ENCODE measurements at places on chromosomes 5 and 9. TPM values are rescaled to one million over a fixed set of nuclear protein-coding genes. Genes with fewer than 3 reads are reported as not detected.

SDHA gene
- total RNA-seq = 130 TPM

MEF2C gene
- total RNA-seq = 9.9 TPM

PAPPA gene
- 214 TPM for total RNA-seq

ANKRA2 gene
- total RNA-seq = 19.7 TPM

C5orf58 gene
- not detected for total RNA-seq

PTRH1 gene
- total RNA-seq = 10.6 TPM

GRCh38 chr5:137156180-137156579 is 342.9 kb downstream of the SPOCK1 start:
- peaks cover 26% of the 10 kb centered on the region for H3K4me1 ChIP-seq
- no peaks in the 10 kb centered on the region for H3K36me3 ChIP-seq
- no peaks in the 10 kb centered on the region for H3K27me3 ChIP-seq
- no peak overlapping the region for H3K27ac ChIP-seq

- DNase-seq = no peak
- H3K27me3 ChIP-seq = no peaks in the 10 kb centered on the region
- H3K27ac ChIP-seq = no peak overlapping the region
- no peak overlapping the region for H3K4me3 ChIP-seq
- no peaks in the 10 kb centered on the region for H3K4me1 ChIP-seq
Measured at GRCh38 chr9:98391406-98391805, 136.0 kb upstream of the TBC1D2 start.

- peaks cover 2% of the 10 kb centered on the region for H3K36me3 ChIP-seq
- no peak for DNase-seq
- peak overlapping the region; percentile 20 for H3K27ac ChIP-seq
Measured at GRCh38 chr9:129561594-129562281, 59.2 kb downstream of the C9orf50 start.

DNA sequence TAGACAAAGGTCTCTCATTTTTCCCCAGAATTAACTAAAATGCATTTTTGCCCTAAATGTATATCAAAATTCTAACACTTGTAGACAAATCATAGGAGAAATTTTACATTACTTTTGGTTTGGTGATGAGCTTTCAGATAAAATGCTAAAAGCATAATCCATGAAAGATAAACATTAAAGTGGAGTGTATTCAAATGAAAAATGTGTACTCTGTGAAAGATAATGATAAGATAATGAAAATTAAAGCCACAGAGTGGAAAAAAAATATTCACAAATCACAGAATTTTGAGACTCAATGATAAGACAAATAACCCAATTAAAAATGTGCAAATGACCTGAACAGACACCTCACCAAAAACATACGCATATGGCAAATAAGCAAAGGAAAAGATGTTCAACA is 176.9 kb upstream of the ADAMTS16 start:
- no peaks in the 10 kb centered on the region for H3K27me3 ChIP-seq
- no peaks in the 10 kb centered on the region for H3K36me3 ChIP-seq
- no peak overlapping the region for H3K4me3 ChIP-seq
- no peak for DNase-seq

DNA sequence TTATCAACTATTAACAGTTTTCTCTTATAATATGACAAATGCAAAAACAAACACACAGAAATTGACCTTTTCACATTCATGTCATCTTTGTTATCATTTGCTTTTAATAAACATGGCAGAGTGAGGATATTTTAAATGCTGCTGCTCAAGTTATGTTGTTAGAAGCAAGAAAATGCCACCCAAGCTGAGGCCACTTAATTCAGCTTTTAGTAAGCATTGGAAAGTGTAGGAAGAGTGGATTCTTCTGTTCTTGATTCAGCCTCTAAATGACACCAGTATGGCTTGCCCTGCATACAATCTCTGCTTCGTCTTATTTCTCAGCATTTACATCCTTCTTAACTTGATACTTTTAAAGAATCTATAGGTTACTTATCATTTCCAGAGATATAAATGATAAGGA is 420.4 kb upstream of the POU5F2 start:
- H3K36me3 ChIP-seq = peaks cover 2% of the 10 kb centered on the region
- no peak overlapping the region for H3K27ac ChIP-seq
- no peaks in the 10 kb centered on the region for H3K4me1 ChIP-seq
- H3K4me3 ChIP-seq = no peak overlapping the region
- no peak for DNase-seq
- no peaks in the 10 kb centered on the region for H3K27me3 ChIP-seq

DNA sequence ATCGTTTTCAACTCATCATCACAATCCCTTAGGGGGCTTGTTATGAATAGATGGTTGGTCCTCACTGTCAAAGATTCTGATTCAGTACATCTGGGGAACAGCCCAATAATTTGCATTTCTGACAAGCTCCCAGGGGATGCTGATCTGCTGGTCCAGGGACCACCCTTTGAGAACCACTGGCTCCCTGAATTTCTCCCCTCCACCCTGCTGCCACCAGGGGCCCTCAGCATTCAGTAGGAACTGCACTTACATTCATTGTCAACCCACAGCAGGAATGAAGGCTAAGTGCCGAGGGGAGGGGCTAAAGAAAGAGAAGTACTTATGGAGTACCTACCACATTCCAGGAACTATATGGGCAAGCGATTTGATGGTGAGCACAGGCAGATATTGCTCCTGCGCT is 85.9 kb downstream of the BOD1 start:
- H3K4me1 ChIP-seq = peaks cover 9% of the 10 kb centered on the region
- no peaks in the 10 kb centered on the region for H3K27me3 ChIP-seq
- H3K4me3 ChIP-seq = no peak overlapping the region

DNA sequence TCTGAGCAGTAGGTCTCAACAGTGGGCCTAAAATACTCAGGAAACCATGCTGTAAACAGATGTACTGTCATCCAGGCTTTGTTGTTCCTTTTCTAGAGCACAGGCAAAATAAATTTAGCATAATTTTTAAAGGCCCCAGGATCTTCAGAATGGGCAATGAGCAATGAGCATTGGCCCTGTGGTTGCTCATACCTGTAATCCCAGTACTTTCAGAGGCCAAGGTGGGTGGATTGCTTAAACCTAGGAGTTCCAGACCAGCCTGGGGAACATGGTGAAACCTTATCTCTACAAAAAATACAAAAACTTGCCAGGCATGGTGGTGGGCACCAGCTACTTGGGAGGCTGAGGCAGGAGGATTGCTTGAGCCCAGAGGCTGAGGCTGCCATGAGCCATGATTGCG is 13.5 kb upstream of the PCBD2 start:
- no peak for DNase-seq
- no peaks in the 10 kb centered on the region for H3K27me3 ChIP-seq
- H3K36me3 ChIP-seq = peaks cover 33% of the 10 kb centered on the region
- H3K4me3 ChIP-seq = no peak overlapping the region
- H3K4me1 ChIP-seq = no peaks in the 10 kb centered on the region

GRCh38 chr5:101174981-101175380 is 271.9 kb upstream of the ST8SIA4 start:
- H3K4me1 ChIP-seq = no peaks in the 10 kb centered on the region
- no peak overlapping the region for H3K4me3 ChIP-seq
- H3K27me3 ChIP-seq = no peaks in the 10 kb centered on the region
- no peaks in the 10 kb centered on the region for H3K36me3 ChIP-seq

DNA sequence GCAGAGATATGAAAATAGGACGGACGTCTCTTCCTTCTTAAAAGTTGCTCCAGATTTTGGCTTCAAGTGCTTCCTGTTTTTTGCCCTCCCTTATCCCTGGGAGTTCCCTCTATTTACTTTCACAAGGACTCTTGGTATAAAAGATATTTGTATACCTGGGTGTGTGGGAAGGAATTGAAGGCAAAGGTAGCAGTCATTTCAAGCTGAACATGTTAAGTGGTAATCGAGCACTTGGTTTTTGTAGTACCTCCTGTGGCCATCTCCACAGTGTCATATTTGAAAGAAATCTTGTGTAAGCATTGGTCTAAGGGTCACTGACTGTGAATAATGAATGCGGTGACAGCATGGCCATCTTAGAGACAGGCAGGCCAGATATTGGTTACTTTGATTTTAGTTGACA is 593.6 kb downstream of the MTRR start:
- no peak for DNase-seq
- no peaks in the 10 kb centered on the region for H3K27me3 ChIP-seq
- H3K4me3 ChIP-seq = no peak overlapping the region
- no peak overlapping the region for H3K27ac ChIP-seq
- H3K4me1 ChIP-seq = no peaks in the 10 kb centered on the region

GRCh38 chr5:168014433-168015123 is 276.9 kb upstream of the WWC1 start:
- H3K27me3 ChIP-seq = peaks cover 8% of the 10 kb centered on the region
- no peak overlapping the region for H3K4me3 ChIP-seq
- DNase-seq = no peak

DNA sequence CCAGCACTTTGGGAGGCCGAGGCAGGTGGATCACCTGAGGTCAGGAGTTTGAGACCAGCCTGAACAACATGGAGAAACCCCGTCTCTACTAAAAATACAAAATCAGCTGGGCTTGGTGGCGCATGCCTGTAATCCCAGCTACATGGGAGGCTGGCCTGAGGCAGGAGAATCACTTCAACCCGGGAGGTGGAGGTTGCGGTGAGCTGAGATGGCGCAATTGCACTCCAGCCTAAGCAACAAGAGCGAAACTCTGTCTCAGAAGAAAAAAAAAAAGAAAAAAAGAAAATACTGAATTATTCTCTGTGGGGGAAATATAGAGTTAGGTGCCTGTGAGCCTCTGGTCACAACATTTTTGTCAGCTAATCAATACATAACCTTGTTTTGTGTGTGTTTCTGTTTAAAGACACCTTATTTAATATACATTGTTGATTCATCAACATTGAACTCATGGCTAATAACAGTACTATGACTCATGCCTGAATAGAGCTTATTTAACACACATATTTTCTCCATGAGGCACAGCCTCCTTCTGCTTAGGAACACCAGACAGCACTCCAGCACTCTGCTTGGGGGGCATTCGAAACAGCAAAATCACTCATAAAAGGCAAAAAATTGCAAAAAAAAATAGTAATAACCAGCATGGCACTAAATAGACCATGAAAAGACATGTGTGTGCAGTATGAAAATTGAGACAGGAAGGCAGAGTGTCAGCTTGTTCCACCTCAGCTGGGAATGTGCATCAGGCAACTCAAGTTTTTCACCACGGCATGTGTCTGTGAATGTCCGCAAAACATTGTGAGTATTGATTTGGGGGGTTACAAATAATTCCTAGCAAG is at the start of gene IL31RA:
TSS of gene IL31RA (plus strand) at position 519 of the 836 bp plus-strand sequence. CDS start at position 733, 214 bp downstream.
- H3K36me3 ChIP-seq = no peaks in the 10 kb centered on the region
- no peak for DNase-seq
- peak within 1 kb of the TSS; percentile 63 for H3K27ac ChIP-seq
- no peaks in the 10 kb centered on the region for H3K27me3 ChIP-seq
- H3K4me1 ChIP-seq = peaks cover 25% of the 10 kb centered on the region

- H3K36me3 ChIP-seq = peaks cover 5% of the 10 kb centered on the region
- no peaks in the 10 kb centered on the region for H3K27me3 ChIP-seq
- peak overlapping the region; percentile 56 for H3K27ac ChIP-seq
- peaks cover 30% of the 10 kb centered on the region for H3K4me1 ChIP-seq
Measured at GRCh38 chr9:2477755-2478154, 143.8 kb upstream of the VLDLR start.

- DNase-seq = no peak
- H3K27ac ChIP-seq = no peak overlapping the region
- peaks cover 5% of the 10 kb centered on the region for H3K27me3 ChIP-seq
- no peak overlapping the region for H3K4me3 ChIP-seq
Measured at GRCh38 chr9:13778631-13779030, 499.1 kb upstream of the MPDZ start.

DNA sequence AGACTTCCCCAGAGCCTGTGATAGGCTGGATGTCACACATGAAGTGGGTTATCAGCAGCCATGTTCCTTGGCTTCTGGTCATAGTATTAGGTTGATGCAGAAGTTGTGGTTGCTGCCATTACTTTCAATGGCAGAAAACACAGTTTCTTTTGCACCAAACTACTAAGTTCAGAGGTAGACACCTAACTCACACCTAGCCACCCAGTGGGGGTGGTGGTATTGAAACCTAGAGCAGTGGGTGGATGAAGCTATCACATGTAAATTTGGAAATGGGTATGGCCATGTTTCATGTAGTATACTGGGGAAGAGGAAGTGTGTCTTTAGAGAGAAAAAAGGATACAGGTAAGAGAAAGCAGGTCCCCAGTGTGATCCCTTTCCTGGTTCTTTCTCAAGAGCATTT is 347.9 kb upstream of the SEMA6A start:
- H3K27me3 ChIP-seq = no peaks in the 10 kb centered on the region
- H3K4me3 ChIP-seq = no peak overlapping the region
- H3K27ac ChIP-seq = no peak overlapping the region
- no peak for DNase-seq
- H3K4me1 ChIP-seq = no peaks in the 10 kb centered on the region

- H3K27me3 ChIP-seq = peaks cover 19% of the 10 kb centered on the region
- H3K36me3 ChIP-seq = no peaks in the 10 kb centered on the region
- no peak overlapping the region for H3K27ac ChIP-seq
- H3K4me1 ChIP-seq = peaks cover 16% of the 10 kb centered on the region
Measured at GRCh38 chr5:177402271-177403043, 2.0 kb upstream of the PFN3 start.

DNA sequence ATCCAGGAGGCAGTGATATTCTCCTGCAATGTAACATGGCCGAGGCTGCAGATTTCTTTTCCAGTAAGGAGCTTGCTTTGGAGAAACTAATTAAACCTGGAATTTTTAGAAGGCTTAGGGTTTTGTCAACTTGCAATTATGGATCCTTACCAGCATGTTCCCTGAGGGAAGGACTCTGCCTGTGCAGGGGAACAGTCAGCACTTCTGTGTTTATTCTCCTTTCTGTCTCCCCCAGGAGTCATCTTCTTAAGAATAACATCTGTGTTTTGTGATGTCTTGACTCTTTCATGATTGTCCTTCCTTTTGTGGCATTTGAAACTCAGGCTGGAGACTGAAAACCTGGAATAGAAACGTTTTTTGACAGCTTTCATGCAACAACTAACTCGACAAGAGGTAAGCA is 80.5 kb upstream of the TNFSF8 start:
- peaks cover 37% of the 10 kb centered on the region for H3K4me1 ChIP-seq
- H3K27me3 ChIP-seq = peaks cover 9% of the 10 kb centered on the region
- no peak overlapping the region for H3K4me3 ChIP-seq
- no peak for DNase-seq
- no peaks in the 10 kb centered on the region for H3K36me3 ChIP-seq

DNA sequence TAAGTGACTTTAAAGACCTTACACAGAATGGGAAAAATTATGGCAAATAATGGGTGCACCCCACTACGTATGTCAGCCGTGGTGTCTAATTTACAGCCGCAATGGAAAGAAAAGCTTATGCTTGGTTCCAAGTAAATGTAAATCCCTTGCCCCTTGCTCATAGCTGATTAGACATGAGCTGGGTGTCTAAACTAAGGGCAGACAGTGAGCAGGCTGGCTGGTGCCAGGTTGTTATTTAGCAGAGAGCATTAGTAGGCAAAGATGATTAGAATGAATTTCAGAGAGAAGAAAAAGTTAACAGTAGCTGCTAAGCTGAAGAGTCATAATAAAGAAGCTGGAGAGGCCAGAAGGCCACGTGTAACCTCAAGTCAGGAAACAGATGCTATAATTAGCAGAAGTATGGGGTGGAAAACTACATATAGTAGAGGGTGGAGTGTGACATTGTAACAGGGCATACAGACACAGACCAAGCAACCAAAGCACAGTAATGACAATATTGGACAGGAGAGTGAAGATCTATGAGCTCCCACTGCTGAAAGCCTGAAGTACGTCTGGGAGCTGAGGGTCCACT is 257.7 kb downstream of the MCTP1 start:
- H3K4me1 ChIP-seq = no peaks in the 10 kb centered on the region
- no peaks in the 10 kb centered on the region for H3K36me3 ChIP-seq
- no peak overlapping the region for H3K27ac ChIP-seq
- H3K4me3 ChIP-seq = no peak overlapping the region
- no peak for DNase-seq
